ENCODE measurements at places on chromosomes 5 and 9.

DNA sequence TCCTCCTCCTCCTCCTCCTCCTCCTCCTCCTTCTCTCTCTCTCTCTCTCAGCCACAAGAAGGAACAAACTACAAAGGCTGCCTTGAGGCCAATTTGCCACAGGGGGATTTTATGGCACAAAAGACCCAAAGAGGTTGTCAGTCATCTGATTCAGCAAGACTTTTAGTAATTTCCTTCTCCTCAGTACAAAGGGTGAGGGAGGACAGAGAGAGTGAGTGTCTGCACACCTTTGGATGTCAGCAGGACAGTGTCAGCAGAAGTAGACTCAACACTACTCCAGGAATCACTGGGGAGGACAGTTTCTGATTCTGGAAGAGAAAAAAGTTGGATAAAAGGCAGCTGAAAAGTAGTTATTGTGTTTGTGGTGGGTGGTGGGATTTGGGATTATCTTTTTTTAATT lies 13.6 kb downstream of the TIMD4 start:
- DNase-seq, result no peak

GRCh38 chr9:126592461-126592860 lies 21.3 kb upstream of the LMX1B start:
- DNase-seq, result no peak

DNA sequence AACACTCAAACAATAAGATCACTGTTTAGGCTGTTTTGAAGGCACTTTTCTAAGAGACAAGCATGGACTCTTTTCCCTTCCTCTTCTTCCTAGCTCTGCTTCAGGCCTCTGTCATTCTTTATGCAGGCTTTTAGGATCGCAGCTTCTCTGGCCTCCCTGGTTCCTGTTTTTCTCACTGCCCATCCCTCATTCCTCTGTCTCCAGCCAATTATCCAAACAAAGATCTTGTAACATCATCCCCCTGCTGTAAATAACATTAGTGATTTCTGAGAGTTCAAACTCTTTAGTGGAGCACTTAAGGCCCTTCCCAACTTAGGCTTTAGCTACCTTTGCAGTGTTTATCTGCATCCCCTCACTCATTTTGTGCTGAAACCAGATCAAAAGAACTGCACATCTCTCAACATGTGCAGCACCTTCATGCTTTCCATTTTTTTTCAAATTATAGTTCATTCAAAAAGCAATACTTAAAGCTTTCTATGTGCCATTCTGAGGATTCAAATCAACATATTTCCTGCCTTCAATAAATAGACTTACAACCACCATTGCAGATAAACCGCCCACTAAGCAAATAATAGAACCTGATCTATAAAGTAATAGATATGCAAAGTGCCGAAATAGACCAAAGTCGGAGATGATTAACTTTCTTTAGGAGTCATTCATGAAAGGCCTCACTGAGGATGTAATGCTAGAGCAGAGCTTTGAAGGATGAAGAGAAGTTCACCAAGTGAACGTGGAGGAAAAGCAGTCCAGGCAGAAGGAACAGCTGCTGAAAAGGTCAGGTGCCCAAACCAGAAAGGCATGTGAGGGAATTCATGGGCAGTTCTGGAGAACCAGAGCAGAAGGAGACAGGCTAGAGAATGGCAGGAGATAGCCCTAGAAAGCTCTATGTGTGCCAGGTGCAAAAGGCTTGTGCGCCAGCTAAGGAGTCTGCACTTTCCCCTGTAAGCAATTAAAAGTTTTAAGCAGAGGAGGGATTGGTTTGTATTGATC lies 95.8 kb upstream of the ZNF366 start:
- no peak for DNase-seq

- no peak for DNase-seq
Measured at GRCh38 chr9:6893350-6894131, 135.8 kb downstream of the KDM4C start.

GRCh38 chr9:20529837-20530236 lies 92.5 kb downstream of the MLLT3 start:
- DNase-seq, result no peak

- no peak for DNase-seq
Measured at GRCh38 chr5:107383414-107383813, 287.3 kb downstream of the EFNA5 start.

GRCh38 chr5:142572006-142572405 lies 113.9 kb downstream of the FGF1 start:
- DNase-seq, result no peak

GRCh38 chr5:177565046-177565445 lies 10.7 kb upstream of the FAM193B start:
- no peak for DNase-seq

- DNase-seq, result no peak
Measured at GRCh38 chr5:3024554-3024953, 273.1 kb upstream of the IRX2 start.

GRCh38 chr9:129949821-129950220 lies 93.2 kb downstream of the FNBP1 start:
- no peak for DNase-seq

- no peak for DNase-seq
Measured at GRCh38 chr9:106753155-106753671, 109.8 kb upstream of the ZNF462 start.

GRCh38 chr9:76322810-76323209 lies 71.4 kb downstream of the RFK start:
- no peak for DNase-seq

DNA sequence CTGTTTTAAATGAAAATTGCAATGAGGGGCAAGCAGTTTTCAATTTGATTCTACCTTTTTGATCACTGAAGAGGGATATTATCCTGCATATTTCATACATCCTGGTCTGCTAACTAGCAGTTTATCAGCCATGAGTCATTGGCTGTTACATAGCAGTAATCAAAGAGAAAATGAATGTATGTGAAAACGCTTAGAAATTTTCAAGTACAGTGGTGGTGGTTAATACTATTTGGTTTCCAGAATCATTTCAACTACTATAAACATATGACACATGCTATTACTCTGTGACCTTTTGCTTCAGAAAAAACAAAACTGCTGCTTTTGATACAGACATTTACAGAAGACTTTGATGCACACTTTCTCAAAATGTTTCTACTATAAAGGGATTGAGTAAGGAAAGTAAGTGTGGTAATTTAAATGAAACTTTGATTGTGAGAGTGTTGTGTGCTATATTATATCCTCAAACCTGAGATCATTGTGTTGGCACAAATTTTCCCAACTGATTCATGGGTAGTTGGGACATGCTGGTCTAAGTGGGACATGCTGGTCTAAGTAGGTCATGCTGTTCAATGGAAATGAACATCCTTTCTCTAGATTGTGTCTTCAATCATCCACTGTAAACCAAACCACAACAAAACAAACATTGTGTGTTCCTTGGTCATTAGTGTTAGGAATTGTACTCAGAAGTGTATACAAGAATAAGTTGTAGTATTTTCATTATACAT lies 5.1 kb downstream of the RNF14 start:
- no peak for DNase-seq

DNA sequence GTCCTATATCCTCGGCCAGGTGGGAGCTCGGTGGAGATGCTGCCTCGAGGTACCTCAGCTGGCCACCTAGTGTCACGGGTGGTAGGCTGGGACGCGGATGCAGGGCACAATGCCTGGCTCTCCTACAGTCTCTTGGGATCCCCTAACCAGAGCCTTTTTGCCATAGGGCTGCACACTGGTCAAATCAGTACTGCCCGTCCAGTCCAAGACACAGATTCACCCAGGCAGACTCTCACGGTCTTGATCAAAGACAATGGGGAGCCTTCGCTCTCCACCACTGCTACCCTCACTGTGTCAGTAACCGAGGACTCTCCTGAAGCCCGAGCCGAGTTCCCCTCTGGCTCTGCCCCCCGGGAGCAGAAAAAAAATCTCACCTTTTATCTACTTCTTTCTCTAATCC lies 2.0 kb downstream of the PCDHGC3 start:
- no peak for DNase-seq

GRCh38 chr5:43007246-43007910 lies 32.7 kb downstream of the ANXA2R start:
- no peak for DNase-seq

DNA sequence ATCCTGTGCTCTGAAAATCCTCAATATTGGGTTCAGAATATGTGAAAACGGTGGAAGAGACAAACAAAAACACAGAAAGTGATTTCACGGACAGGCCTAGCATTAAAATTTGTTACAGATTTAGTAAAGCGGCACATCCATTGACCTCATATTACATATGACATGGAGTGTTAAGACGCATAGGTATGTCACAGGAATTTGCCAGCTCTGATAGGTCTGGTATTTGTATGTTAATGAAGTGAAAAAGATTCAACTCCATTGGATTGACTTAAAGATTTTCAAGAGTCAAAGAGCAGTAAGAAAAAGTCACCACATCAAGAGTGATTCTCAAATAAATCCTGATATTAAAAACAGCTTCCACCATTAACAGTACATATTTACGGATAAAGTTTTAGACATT lies 396.5 kb upstream of the SEMA6A start:
- DNase-seq, result no peak

GRCh38 chr9:98255061-98255577 lies 330 bp downstream of the TBC1D2 start:
- DNase-seq, result no peak

DNA sequence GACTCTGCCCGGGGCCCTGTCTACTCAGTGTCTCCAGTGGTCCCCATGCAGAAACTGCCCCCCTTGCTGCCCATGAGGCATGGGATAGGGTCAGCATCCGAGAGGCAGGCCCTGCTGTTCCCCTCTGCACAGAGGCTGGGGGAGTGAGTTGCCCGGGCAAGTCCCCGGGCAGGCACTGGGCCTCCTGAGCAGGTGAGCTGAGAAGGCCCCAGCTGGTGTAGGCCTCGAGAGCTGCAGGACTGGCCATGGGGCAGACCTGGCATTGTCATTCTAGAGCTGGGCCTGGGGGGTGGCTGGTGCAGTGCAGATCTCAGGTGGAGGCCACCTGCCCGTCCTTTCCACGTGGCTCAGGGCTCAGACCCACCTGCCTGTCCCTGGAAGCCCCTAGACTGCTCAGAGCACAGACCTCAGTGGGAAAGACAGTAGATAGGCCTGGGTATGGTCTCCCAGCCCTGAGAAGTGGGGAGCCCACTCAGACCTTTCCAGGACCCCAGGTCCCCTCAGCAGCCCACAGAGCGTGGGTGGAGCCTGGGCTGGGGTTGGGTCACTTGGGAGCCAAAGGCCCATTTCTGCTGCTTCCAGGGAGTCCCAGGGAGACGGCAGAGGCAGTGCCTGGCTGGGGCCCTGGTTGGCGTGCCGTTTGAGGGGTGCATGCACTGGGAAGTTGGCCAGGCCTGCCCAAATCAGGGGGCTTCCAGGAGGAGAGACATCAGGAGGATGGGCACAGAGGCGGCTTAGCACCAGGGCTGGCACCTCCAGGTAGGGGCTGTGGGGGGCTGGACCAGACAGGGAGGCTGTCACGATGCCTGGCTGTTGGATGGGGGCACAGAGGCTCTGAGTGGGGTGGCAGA lies 4.8 kb upstream of the NOTCH1 start:
- DNase-seq, result no peak

GRCh38 chr5:10712574-10713366 lies 48.3 kb downstream of the DAP start:
- no peak for DNase-seq

DNA sequence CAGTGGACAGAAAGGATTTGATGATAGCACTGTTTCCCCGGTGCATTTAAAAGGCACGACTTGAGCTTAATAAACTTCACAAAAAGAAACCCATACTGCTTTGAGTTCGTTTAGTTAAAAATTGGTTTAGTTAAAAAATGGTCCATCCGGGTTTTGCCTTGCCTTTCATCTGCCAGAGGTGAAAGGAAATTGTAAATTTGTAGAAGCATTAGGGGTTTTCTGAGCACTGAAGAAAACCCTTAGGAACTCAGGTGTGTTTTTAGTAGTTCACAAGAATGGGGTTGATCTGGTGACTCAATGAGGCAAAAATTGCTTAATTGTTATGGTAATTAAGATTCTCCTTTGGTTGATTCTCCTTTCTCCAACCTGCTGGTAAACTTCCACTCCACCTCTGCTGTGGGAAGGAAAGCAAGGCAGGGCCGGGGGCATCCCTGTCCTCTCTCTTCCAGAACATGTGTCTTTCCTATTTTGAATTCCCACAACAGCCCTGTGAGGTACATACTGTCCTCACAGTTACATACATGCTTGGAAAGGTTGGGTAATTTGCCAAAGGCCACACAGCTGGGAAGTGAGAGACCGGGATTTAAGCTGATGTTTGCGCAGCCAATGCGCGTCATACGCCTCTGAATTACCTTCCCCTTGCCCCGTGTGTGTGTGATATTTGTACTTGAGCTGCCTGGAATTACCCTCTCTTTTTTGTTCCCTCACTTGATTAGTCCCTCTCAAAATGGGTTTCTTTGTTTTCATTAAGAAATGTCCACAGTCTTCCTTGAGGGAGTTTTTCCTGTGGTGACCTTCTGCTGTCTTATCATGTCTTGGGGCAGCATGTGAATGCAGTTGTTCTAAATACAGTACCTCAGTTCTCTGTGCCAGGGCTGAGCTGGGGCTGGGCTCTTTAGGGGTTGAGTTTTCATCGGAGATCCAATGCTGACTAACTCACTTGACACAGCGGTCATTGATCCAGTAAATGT lies 94.4 kb downstream of the ARHGAP26 start:
- DNase-seq, result no peak

- no peak for DNase-seq
Measured at GRCh38 chr9:14106699-14107098, 207.2 kb downstream of the NFIB start.

DNA sequence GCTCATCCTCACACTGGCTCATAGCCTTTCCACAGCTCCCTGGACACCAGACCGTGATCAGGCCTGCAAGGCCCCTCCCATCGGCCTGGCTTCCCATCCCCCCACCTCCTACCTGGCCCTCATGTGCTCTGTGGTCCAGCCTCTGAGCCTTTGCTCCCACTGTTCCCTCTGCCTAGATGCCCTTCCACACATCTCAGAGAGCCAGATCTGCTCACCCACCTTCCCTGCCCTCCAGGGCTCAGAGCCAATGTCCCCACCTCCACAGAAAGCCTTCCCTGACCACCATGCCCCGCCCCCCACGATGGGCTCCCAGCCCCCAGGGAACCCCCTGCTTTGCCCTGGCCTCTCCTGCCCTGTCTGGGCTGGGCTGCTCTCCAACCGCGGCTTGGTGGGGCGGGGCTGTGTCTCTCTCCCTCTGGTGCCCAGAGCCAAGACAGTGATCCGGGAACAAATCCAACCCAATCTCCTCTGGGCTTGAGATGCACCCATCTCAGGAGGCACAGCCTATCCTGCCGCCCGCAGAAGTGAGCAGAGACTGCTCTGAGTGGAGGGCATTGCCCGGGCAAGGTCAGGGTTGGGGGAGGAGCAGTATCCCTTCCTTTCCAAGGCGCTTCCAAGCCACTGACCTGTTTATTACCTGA lies 1.6 kb downstream of the NINJ1 start:
- DNase-seq, result no peak

DNA sequence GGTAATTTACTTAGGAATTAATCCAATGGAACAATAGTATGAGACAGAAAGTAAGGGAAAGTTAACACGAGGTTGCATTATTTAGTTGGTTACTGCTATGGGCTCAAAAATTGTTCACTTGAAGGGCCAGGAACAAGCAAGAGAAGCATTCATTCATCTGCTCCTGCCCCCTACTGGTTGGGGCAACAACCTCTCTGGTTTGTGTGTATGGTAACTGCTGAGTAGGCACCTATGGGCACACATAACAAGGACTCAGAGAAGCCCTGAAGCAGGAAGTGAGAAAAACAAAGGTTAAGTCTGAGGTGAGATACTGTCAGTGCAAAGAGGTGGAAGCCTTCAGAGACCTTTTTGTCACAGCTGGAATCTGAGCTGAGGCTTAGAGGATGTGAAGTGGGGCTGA lies 34.4 kb upstream of the RANBP6 start:
- DNase-seq, result no peak

GRCh38 chr9:110249603-110250002 lies 6.7 kb downstream of the TXN start:
- no peak for DNase-seq

GRCh38 chr9:99779277-99779676 lies 42.4 kb upstream of the NR4A3 start:
- DNase-seq, result no peak

All from cortex of kidney (tissue), 1 donor.